Activated CD8-positive, alpha-beta memory T cell treated with anti-CD3 and anti-CD28 coated beads, Interleukin-2, amount 10 ng/mL, durations not matched to agents 7 days and 5 days (primary cell): ENCODE measurements at places on chromosomes 2 and 18. TPM values are rescaled to one million over a fixed set of nuclear protein-coding genes. Genes with fewer than 3 reads are reported as not detected.
A peak's percentile ranks its signal among the peaks of the same experiment; 100 is the strongest.

- H3K27ac ChIP-seq = peak overlapping the region; percentile 97
- DNase-seq = peak; percentile 50
- peak overlapping the region; percentile 94 for H3K4me3 ChIP-seq
- no peaks in the 10 kb centered on the region for H3K27me3 ChIP-seq
- H3K36me3 ChIP-seq = peaks cover 3% of the 10 kb centered on the region
- H3K4me1 ChIP-seq = peaks cover 25% of the 10 kb centered on the region
Measured at GRCh38 chr2:60882971-60883753, 1.8 kb downstream of the REL start.

- H3K27me3 ChIP-seq = no peaks in the 10 kb centered on the region
- no peak for DNase-seq
- H3K4me1 ChIP-seq = peaks cover 21% of the 10 kb centered on the region
- no peak overlapping the region for H3K27ac ChIP-seq
Measured at GRCh38 chr18:46001074-46001473, 33.9 kb upstream of the EPG5 start.

DNA sequence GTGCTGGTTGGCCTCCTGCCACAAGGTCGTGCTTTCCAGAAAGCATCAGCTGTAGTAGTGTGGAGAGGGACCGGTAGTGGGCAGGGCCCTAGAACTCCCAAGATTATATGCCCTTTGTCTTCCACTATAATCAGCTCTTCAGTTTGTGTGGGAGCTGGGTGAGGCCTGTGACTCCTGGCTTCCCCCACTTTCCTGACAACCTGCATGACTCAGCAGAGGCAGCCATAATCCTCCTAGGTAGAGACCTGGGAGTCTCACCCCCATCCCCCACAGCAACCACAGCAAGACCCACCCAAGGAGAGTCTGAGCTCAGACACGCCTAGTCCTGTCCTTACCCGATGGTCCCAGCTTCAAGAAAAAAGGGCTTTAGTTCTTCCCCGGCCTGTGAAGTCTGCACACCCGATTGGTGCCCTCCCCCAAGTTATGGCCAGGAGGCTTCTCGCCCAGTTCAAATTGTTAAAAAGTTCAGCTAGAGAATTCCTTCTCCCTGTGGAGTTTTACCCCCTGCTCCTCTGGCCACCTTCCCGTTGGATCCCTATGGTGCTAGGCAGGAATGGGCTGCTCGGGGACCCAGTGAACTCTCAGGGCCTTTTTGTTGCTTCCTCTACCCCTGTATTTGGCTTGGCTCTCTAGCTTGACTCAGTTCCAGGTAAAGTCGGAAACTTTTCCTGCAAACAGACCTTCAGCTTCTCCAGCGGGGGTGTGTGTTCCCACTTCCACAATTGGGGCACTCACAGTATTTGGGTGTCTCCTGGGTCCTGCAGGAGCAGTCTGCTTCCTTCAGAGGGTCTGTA lies 57.8 kb upstream of the FAM237A start:
- H3K4me1 ChIP-seq = no peaks in the 10 kb centered on the region
- H3K4me3 ChIP-seq = no peak overlapping the region
- peaks cover 3% of the 10 kb centered on the region for H3K27me3 ChIP-seq
- H3K36me3 ChIP-seq = no peaks in the 10 kb centered on the region

DNA sequence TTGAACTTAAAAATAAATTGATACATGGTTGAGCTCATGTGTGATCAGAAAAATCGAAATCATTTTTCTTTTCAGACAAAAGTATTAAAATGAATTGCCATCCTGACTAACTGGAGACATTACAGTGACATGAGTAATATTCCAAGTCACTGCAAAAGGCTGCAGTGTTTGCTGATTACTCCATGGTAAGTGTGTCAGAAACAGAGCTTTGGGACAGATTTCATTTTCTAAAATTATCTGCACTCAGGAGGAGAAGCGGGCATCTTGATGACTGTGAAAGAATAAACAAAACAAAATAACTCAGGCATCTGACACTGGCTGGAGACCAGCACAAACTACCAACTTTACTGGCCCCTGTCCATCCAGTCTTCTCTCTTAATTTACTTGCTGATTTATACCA lies 312.3 kb upstream of the PIK3C3 start:
- DNase-seq = no peak
- H3K36me3 ChIP-seq = no peaks in the 10 kb centered on the region
- no peaks in the 10 kb centered on the region for H3K4me1 ChIP-seq
- H3K4me3 ChIP-seq = no peak overlapping the region

DNA sequence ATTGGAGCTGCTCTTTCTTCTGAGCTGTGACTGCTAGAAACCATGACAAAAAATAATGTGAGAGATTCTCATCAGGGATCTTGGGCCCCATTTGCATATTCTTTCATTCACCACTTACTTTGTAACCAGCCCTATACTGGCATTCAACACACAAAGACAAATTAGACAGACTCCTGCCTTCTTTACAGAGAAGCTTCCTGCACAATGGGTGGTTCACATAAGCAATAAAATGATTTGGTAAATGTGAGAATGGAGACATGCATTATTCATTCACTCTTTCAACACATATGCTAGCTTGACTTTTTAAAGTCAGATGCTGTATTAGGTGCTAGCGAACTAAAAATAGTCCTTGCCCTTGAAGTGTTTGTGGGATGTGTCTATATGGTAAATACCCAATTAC lies 174.4 kb downstream of the NCKAP5 start:
- H3K27me3 ChIP-seq = no peaks in the 10 kb centered on the region
- no peak for DNase-seq
- H3K4me3 ChIP-seq = no peak overlapping the region
- no peak overlapping the region for H3K27ac ChIP-seq
- H3K36me3 ChIP-seq = no peaks in the 10 kb centered on the region
- no peaks in the 10 kb centered on the region for H3K4me1 ChIP-seq

DNA sequence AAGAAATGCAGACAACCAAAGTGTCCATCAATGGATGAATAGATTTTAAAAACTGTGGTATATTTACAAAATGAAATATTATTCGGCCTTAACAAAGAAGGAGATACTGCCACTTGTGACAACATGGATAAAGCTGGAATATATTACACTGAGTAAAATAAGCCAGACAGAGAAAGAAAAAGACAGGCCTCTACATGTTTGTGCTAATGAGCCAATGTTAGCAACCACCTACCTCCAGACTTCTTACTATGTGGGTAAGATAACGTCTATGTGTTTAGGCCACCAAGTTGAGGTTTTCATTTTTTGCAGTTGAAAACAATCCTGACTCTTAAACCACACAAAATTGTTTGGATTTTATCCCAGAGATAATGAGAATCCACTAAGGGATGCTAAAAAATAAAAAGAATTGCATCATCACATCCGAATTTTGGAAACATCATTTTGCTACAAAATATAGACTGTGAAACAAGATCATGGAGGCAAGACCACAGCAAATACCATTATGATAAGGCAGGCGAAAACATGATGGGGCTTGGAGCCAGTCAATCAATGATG lies 47.0 kb downstream of the EVA1A start:
- H3K27me3 ChIP-seq = peaks cover 5% of the 10 kb centered on the region
- no peaks in the 10 kb centered on the region for H3K36me3 ChIP-seq
- H3K4me3 ChIP-seq = no peak overlapping the region
- no peak overlapping the region for H3K27ac ChIP-seq

DNA sequence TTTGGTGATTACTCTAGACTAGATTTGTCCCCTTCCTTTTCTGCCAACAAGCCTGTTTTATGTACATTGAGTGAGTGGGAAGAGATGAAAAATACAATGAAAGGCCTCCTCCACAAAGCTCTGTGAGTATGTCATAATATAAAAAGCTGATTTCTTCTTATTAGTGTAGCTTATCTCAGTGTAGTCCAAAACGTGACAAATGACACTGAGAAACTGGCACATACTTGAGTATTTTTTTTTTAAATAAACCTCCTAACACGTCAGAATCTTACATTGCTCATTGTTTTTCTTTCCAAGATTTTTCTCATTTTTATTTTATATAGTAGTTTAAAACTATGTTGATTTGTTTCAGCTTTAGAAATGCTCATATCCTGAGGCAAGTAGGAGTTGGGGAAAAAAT lies 17.9 kb upstream of the FIGN start:
- H3K4me1 ChIP-seq = no peaks in the 10 kb centered on the region
- no peak overlapping the region for H3K4me3 ChIP-seq
- no peaks in the 10 kb centered on the region for H3K27me3 ChIP-seq

GRCh38 chr2:198571393-198571792 lies 767.0 kb downstream of the PLCL1 start:
- H3K4me3 ChIP-seq = no peak overlapping the region
- H3K27me3 ChIP-seq = no peaks in the 10 kb centered on the region
- H3K27ac ChIP-seq = no peak overlapping the region
- no peaks in the 10 kb centered on the region for H3K4me1 ChIP-seq
- DNase-seq = no peak
- H3K36me3 ChIP-seq = no peaks in the 10 kb centered on the region

The EFEMP1 gene
- not detected for total RNA-seq

The CIB4 gene
- not detected for total RNA-seq

The CSRNP3 gene
- not detected for total RNA-seq

The CHRND gene
- total RNA-seq = not detected

The SCN7A gene
- not detected for total RNA-seq

The SKA1 gene
- total RNA-seq = 47.5 TPM

The RNU2-63P gene
- total RNA-seq = 48.9 TPM

The IL1F10 gene
- not detected for total RNA-seq

The MYO5B gene
- total RNA-seq = 0.02 TPM

The RNF125 gene
- total RNA-seq = 31.9 TPM
